ENCODE measurements at places on chromosomes 1 and 21.
A peak's percentile ranks its signal among the peaks of the same experiment; 100 is the strongest.

DNA sequence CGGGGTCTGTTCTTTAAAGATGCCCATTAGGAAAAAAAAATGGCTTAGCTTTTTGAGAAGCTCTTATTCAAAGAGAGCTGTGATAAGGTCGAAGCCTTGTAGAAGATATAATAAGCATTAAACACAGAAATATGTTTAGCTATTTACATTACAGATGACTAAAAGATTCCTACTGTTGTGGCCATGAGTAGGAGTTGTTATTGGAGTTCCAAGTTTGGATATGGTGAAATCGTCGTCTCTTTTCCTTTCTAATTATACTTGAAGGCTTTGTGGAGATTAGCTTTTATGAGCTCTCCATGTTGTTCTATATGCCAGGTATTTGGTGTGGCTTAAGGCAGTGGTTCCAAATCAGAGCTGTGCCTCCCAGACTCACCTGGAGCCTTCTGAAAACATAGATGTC is 79.9 kb upstream of the LAMC2 start:
- DNase-seq: no peak

DNA sequence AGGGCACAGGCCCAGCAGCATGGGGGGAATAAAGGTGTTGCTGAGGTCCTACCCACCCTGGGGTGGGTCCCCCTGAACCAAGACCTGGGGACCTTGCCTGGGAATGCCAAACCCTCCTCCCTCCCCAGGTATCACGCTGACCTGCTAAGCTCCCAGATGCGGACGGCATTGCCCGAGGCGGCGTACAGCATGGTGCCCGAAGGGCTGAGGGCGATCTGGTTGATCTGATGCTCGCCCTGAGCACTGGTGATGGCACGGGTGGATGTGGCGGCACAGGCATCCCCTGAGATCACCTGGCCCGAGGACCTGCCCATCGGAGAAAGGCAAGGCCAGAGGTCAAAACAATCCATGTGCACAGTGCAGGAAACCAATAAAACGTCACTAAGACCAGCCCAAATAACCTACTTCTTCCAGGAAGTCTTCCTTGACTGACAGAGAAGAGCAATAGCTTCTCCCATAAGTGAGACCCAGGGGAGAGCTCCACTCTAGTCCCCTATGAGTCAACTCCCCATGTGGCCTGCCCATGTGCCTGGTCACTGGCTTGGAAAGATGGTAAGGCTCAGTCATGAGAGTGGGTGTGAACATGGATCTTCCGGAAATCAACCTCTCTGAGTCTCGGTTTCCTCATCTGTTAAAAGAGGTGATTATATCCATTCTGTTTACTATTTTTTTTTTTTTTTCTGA is 46.3 kb downstream of the KIF21B start:
- no peak for DNase-seq

DNA sequence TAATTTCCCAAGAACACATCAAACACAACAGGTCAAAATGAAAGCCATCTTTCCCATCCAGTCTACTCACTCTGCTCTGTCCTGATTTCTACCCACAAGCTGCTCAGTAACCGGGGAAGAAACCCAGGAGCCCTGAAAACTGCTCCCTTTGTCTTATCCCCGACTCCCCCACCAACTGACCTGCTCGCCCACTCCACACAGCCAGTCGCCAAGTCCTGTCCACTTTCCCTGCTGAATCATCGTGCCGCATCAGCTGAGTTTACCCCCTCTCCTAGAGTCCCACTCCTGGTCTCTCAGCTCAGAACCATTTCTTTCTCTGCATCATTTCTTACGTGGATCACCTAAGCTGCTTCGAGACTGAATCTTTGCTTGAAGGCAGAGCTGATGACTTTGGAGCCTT is 11.2 kb upstream of the RCAN1 start:
- no peak for DNase-seq

DNA sequence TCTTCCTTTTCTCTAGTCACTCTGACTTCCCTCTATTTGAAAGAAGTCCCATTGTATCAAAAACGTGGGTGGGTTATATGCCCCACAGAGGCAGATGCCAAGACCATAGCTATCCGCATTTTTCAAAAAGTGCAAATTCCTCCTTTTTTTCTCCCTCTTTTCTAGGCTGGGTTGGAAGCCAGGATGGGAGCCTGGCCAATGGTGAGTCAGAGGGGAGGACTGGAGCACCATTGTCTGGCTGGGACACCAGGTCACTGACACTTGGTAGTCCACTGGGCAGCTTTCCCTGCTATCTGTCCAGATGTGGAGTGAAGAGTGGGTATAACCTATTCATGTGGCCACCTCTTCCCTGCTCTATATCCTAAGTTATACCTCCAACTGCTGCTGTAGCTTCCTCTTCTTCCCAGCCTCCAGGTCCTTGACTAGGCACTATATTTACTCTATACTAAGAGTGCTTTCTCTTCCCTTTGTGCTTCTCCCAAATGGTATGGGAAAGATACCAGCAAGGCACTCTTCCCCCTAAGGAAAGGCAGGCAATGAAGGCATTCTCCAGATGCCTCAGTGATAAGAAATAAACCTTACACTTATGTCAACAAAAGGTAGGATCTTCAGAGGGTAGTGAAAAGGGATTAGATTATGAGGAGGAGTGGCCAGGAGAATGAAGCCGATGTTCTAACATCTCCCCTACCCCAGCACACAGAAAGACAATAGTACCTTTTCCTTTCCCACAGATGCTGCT is 12.9 kb downstream of the PI4KB start:
- peak; percentile 94 for DNase-seq

- DNase-seq: no peak
Observed at GRCh38 chr1:205256951-205257625, 29.3 kb downstream of the TMCC2 start.

- DNase-seq: no peak
Observed at GRCh38 chr1:165857046-165857801, 29.8 kb downstream of the UCK2 start.

GRCh38 chr1:233435622-233436021 is 108.1 kb downstream of the MAP3K21 start:
- DNase-seq: no peak

DNA sequence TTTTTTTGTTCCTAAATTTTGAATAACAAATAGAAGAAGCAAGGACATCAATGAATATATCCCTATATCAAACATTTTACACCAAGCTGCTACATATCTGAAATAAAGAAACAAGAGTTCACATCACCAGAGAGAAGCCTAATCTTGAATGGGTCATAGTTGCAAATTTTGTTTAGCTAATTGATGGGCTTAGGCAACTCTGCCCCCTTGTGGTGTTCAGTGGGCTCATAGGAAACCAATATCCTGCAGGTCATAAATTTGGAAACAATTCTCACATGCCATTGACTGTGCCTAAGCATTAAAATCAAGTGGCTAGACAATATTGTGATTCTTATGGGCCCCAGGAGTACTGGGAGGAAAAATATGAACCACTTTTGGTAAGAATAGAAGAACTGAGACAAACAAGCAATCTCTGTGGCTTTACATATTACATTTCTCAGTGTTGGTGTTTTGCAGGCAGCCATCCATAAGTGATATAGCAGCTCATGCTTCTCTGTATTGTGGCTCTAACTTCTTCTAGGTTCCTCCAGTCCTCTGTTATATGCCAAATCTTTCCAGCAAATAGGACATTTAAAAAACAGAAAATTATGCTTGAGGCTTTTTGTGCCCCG is 1262.8 kb upstream of the PRMT6 start:
- peak; percentile 23 for DNase-seq

DNA sequence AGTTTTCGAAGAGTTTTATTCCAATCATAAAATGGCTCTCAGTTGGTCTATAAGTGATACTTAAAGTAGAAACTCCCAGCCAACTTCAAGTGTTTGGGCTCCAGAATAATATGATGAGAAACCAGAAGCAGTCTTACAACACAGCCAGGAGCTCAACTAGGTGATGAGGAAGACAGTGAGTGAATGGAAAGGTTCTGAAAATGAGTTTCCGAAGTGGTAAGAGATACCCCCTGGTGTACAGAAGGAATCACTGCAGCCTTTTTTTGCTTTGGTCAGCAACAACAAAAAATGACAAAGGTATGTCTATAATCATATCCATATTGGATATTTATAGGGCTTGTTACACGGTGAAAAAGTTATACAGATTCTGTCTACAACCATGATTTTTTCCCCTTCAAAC is 16.5 kb downstream of the KRTAP19-1 start:
- DNase-seq: peak; percentile 1

DNA sequence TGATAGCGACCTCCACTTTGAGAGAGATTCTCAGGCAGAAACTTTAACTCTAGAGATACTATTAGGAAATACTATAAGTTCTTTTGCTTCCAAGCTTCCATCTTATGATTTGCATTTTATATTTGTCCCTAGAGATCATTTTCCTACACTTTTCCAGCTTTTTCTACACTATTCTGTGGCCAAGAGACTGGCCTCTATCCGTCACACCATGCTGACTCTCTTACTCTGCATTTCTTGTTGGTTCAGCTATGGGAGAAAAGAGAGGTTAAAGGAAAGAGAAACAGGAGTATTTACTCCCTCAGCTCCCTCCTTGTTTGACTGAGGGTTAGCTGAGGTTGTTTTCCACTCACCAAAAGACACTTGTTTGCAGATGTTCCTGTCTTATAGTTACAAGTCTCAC is 665.6 kb upstream of the CXADR start:
- DNase-seq: no peak

DNA sequence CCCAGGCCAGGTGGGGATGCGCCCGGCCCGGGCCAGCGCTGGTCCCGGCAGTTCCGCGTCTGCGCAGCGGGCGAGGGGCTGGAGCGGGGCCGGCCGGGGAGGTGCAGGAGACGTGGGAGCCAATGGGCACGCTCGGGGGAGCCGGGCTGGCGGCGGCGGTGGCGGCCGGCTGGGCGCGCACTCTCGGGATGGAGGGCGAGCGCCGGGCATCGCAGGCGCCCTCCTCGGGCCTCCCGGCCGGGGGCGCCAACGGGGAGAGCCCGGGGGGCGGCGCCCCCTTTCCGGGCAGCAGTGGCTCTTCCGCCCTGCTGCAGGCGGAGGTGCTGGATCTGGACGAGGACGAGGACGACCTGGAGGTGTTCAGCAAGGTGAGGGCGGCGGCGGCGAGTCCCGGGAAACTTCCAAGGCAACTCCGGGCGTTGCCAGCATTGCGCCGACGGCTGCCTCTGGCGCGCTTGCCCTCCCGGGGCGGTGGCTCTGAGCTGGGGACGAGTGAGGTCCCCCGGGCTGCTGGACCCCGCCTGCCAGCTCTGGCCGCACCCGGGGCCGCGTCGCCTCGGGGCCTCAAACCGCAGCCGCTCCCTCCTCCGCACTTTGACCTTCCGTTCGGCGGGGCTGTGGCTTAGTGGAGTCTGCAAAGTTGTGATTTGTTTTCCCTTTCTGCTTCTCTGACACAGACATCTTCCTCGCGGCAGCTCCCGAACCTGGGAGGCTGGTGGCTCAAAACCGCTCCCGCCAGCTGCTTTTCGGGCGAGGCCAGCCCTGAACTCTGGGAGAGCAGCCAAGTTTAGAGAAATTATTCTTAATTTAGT is at the start of gene SNX7:
Gene SNX7, plus strand, starts transcription at position 178 of the 812 bp plus-strand sequence. Its CDS starts 11 bp downstream, at position 189.
- DNase-seq: peak; percentile 95

- peak; percentile 76 for DNase-seq
Observed at GRCh38 chr1:53112271-53112774, 30.1 kb downstream of the SLC1A7 start.

DNA sequence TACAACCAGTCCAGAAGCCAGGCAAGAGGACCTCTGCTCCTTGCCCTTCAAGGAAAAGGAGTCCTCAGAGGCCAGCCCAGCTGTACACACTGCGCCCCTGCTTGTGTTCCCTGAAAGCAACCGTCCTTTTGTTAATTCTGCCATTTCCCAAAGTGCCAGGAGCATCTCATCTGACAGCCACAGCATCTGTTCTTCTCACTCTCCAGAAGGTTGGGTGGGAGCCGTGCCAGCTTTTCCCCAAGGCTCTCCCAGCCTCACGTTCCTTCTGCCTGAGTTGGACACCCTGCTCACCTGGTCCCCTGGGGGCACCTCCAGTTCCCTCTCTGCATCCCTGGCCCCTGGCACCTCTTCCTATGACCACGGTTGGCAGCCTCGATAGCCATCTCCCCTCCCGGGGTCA is 10.5 kb upstream of the CNTN2 start:
- DNase-seq: no peak

DNA sequence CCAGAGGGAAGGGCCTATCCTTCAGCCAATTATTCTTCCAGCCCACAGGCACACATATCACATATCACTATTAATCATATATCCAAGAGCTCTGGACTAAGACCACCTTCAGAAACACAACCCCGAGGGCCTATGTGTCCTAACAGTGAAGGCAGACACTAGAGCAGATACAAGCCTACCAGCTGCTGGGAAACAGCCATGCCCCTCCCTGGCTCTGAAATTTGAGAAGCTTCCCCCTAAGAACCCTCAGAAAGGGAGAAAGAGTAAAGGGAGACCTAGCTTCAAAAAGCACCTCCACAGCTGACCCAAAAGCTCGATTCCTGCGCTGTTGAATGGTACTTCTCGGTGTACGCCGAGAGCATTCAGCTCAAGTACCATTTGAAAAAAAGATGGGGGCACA is 17.4 kb downstream of the CNN3 start:
- DNase-seq: no peak

GRCh38 chr1:23224739-23225648 is 7.7 kb upstream of the HTR1D start:
- peak; percentile 16 for DNase-seq

GRCh38 chr1:31483012-31483946 is 70.3 kb downstream of the SERINC2 start:
- DNase-seq: peak; percentile 59

DNA sequence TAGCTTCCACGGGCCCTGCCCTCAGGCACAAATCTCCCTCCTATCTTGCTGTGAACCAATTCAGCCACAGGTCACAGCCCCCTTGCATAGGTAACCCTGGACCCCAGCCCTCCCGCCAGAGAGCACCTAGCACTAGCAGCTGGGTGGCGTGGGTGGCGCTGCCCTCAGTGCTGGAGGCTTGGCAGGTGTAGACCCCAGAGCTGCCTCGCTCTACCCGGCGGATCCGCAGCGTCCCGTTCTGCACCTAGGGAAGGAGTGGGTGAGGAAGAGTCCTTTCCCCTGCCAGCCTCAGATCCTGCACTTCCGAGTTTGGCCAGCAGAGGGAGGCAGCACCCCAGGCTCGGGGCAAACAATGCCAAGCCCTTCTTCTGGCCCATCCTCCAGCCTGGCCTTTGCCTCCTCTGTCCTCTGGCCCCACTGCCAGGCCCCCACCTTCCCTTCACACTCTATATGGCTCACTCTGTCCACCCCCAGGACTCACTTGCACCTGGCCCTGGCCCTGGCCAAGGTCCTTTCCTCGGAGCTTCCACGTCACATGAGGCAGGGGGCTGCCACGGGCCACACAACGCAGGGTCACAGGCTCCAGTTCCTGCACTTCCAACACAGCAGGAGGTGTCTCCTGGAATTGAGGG is 9.0 kb downstream of the IGSF9 start:
- DNase-seq: peak; percentile 75

GRCh38 chr1:225155555-225155954 is 226.1 kb downstream of the DNAH14 start:
- no peak for DNase-seq

DNA sequence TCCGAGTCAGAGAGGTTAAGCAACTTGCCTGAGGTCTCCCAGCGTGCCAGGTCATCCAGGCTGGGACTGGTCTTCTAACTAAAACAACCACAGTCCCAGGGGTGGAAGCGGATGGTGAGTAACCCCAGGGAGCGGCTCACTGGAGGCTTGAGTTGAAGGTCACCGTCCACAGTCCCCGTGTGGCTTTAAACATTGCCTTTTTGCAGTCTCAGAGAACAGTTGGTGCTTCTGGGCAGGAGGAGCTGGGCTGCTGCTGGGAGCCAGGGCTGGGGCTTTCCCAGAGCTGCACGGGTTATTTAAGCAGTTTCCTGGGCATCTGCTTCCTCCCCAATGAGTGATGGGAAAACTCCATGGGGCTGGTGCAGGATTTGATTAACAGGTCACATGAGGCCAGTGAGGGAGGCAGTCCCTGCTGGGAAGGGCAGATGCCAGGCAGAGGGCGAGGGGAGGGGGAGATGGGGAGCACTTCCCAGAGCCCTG is 12.3 kb downstream of the ARHGEF10L start:
- no peak for DNase-seq

GRCh38 chr1:171817511-171818265 is 23.6 kb upstream of the DNM3 start:
- peak; percentile 73 for DNase-seq

Measured in astrocyte of the hippocampus (primary cell).